ENCODE measurements at places on chromosomes 2 and 18.

DNA sequence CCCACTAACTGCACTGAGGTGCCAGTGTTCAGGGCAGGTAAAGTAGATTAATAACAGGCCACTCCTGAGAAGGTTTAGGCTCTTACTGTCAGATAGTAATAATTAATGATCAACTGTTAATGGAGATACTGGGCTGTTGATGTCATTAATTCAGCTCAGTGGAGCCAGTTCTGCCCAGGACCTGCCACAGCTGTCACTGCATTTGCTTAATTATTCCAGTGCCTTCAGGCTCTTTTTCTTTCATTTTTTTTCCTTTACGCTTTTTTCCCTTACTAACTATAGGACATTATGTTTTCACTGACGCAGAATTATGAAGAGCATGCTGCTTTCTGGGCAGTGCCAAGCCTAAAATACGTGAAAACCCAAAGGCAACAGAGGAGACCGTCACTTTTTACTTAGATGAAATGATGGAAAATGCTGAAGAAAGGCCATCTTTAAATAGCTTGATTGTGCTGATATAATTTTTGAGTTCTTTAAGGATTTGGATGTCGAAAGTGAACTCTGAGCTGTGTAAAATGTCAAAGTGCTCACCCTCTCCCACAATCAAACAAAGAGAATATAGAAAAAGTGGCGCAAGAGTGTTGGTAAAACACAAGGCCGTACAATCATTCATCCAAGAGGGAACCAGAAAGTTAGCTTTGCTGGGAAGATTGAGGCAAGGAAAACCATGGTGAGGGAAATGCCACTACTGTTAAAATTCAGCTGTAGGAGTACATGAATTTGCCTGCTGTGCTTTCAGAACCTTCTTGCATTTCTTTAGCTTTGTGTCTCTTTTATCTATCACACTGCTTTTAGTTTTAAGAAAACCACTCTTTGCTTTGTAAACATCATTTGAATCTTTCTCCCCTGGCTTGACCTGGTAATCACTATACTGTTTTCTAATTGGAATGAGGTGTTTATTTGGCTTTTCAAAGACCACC, 192.0 kb upstream of the ZEB2 start:
- no peak for DNase-seq

- peak; percentile 87 for DNase-seq
These were observed 35.4 kb downstream of the PTPN18 start for GRCh38 chr2:130391058-130391871.

- DNase-seq, result peak; percentile 75
These were observed 823 bp upstream of the RNU2-63P start for GRCh38 chr2:88016960-88017779.

GRCh38 chr2:232871418-232871834, 1.4 kb downstream of the SNORC start:
- DNase-seq, result peak; percentile 16

DNA sequence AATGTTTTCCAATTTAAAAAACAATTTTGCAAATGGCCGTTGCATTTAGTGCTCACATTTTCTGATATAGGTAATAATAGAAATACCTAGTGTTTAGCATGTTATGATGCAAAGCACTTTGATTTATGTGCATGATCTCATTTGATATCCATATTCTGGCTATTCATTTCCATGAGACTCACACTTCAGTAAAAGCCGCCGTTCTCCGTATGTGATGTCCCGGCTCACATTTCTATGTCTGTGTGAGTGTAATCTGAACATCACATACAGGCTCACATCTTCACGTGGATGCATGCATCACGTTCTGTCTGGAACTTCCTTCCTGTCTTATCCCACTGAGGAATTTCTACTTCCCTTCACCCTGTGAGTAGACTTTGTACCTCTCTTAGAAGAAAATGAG, 45.8 kb downstream of the DCDC2C start:
- DNase-seq, result no peak

- DNase-seq, result no peak
These were observed 374.4 kb downstream of the MTX2 start for GRCh38 chr2:176643646-176644045.

DNA sequence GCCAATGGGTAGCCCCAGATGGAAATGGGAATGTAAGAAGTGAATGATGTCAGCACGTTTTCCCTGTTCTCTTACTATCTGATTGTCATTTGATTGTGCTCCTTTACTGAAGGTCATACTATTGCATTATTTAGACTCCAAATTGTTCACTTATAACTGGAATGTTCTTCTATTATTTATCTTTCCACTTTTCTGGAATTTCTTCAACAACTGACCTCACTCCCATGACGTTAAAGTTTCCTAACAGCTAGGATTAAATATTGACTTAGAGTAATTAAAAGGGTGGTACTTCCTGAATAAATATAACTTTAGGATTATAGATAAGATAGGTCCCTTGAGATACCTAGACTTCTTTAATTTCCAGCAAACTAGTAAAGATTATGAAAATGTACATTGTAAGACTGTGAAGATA, 10.9 kb upstream of the GULP1 start:
- no peak for DNase-seq

- no peak for DNase-seq
These were observed 8.9 kb downstream of the ZFP36L2 start for GRCh38 chr2:43217228-43218154.

DNA sequence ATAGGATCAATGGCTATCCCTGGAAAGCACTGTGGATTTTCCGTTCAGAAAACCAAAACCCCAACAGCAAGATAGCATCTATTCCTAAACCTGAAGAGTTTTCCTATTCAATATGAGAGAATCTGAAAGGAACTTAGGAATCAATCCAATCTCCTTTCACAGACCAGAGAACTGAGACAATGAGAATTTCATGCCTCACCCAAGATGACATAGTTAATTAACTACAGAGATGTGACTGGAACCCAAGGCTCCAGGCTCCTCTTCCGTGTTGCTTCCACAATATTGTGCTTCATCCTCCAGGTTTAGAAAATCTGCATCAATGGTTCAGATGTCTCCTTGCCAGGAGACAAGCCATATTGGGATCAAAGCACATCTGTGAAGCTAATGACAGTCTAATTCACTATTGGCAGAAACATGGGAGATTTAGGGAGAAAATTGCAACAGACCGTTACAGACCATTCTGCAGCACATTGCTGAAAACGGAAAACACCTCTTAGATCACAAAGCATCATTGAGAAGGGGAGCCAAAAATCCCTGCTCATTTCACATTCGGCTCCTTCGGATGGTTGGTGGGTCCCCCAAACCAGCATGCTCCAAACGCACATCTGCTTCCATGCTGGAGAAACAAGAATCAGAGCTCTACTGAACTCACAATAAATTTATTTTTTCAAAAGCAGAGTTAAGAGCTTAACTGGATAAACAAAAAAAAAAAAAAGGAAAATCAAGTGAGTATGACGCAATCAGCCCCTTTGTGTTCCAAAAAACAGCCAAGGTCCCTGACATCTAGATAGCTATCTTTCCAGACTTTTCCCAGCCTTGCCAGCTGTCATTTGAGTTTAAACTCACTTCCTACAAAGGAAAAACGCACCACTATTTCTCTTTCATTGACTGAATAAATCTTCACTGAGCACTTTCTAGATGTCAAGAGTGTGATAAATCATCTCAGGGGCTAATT, 290.3 kb downstream of the C1D start:
- DNase-seq, result no peak

DNA sequence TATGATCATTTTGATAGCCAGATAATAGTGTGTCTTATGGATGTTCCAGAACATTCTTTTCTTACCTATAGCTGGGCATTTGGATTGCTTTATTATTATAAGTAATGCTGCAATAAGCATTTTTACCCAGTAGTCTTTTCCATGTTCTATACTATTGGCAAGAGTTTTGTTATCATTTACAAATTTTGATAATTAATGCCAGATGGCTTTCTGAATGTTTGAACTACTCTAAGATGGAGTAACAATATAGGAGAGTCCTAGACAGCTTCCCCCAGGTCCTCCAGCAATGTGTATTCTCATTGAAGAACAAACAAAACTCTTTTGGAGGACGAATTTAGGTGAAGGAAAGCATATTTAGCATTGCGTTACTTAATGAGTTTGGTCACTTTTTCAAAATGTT, 73.0 kb downstream of the INPP4A start:
- DNase-seq, result no peak

- DNase-seq, result no peak
These were observed 84.3 kb upstream of the MAP4K4 start for GRCh38 chr2:101613056-101613704.

DNA sequence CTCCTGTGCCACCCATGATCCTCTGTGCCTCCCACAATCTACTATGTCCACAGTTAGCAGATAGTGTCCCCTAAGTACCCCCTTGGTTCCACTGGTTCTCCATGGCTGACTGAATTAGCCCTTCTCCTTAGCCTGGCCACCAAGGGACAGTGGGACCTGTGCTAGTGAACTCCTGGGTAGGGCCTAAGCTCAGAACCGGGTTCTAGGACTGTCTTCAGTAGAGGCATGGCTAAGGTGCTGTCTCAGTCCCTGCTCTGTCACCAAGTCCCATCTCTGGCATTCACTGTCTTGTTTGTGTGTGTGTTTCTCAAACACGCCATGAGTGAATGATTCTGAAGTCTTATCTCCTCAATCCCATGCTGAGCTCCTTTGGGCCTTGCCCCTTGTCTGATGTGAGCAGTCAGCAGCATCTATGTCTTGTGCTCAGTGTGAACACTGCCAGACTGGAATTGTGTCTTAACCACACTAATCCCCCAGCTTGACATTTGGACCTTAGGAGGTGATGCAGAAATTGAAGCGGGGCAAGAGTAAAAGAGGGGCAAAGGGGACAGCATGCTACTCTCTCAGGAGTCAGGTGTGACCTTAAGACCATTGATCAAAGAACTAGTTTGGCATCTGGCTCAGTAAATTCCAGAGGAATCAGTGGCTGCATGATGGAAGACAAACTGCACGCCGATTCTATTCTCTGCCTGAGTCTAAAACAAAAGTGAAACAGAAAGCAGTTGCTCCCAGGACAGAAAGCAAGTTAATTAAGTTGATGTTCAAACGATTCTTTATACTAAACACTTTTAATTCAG, 190.5 kb downstream of the ALPK2 start:
- peak; percentile 34 for DNase-seq

DNA sequence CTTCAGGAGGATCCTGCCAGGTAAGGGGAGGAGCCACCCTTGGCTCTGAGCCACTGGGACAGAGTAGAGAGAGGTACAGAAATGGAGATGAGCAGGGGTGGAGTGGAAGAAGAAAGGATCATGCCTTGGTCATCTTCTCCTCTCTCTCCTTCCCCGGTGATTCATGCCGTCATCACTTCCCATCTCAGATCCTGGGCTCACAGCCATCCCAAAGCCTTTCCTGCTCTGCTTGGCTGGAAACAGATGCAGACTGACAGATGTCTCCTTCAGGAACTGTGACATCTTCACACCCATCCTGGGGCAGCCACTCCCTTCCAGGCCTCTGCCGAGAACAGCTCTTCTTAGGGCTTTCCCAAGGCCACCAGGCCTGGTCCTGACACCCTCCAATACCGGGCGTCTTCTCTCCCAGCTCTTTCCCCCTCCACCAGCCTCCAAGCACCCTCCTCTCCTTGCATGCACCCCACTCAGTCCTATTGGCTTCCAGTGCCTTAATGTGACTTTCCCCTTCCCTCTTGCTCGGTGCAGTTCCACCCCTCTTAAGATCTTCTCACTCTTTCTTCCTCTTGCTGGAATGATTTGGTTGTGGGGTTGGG, 58.3 kb upstream of the TNP1 start:
- no peak for DNase-seq

DNA sequence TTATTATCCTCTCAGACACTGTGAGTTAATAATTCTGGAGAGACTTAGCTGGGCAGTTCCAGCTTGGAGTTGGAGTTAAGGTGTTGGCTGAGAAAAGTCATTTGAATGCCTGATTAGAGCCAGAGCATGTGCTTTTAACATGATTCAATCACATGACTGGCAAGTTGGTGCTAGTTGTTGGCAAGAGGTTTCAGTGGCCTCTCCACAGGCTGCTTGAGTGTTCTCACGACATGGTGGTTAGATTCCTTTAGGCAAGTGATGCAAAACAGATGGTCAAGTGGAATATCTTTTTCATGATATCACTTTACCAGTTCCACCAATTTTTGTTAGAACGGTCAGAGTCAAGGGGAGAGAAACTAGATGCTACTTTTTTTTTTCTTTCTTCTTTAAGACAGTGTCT, 262.7 kb upstream of the FN1 start:
- no peak for DNase-seq

- no peak for DNase-seq
These were observed 247.6 kb upstream of the TNP1 start for GRCh38 chr2:217107480-217107879.

GRCh38 chr18:9249254-9249653, 85.3 kb upstream of the TWSG1 start:
- DNase-seq, result no peak

DNA sequence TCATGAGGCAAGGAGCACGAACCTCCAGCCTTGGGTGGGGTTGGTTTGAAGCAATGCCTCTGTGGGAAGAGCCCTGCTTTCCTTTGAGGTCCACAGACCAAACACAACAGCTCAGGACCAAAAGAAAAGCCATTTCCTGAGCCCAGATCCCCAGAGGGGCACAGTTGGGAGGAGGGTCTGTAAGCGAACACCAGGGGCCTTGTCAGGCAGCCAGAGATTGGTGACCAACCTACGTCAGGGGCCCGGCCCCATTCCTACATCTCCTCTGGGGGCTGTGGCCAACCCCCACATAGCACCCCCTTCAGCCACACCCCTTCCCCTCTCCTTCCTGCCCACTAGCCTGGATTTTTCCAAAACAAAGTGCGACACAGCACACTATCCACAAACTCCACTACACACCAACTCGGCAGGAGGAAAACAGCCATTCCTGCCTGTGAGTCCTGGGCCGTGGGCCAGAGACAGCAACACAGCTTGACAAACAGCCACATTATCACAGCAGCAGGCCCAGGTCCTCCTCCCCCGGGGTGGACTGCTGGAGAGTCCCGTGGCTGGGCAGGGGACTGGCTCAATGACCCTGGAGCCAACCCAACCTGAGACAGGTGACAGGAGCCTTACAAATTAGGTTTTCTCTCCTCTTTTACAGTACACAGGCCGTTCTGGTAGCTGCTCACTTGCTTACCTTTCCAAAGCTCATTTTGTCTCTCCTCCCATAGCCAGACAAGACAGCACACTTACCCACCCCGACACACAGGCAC, 98.8 kb downstream of the TNS1 start:
- DNase-seq, result no peak

DNA sequence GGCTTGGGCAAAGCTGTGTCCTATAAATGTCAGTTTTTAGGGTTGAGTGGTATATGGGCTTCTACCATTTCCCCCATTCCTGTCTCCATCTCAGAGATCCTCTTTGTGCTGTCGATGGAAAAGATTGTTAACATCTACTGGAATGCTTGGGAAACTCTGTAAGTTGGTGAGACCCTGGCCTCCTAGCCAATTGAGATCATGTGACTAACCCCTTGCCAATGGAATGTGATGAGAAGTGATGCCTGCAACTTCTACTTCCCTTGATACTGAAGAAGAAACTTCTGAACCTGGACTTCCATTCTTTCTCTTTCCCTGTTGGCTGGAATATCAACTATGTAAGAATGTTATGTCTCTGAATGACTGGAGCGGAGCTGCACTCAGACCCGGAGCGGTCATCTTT, 14.5 kb downstream of the SLC39A10 start:
- no peak for DNase-seq

DNA sequence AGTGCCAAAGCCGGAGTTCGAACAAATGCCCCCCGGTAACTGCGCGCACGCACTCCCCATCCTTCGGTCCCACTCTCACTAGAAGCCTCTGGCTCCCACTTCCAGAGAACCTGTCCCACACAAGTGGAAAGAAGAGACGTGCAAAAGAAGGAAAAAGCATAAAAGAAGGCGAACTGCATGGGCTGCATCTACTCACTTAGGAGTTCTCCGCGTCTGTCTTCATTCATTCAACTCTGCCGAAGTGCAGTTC, 312 bp downstream of the NR4A2 start:
- no peak for DNase-seq
